Stimulated activated CD8-positive, alpha-beta memory T cell treated with anti-CD3 and anti-CD28 coated beads, Interleukin-7, amount 100 ng/mL, for 1 hour (primary cell): ENCODE measurements at places on chromosomes 4 and X.

GRCh38 chr4:100799761-100800539, 282.1 kb upstream of the EMCN start:
- DNase-seq: no peak

DNA sequence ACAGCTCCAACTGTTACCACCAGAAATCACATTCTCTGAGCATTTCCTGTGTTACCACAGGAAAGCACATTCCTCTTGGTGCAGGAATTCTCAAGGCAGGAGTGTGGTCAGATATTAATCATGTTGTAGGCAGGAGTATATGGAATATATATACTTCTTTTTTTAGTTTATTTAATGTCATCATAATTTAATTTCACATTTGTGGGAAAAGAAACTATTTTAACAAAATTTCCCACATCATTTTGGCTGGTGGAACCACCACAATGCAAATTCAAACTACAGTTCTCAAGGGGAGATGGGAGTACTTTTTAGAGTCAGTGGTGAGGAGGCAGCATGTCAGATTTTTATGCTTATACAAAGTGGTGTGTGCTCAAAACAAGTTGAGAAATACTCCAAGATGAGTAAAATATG, 139.0 kb downstream of the ATP10D start:
- DNase-seq: no peak

DNA sequence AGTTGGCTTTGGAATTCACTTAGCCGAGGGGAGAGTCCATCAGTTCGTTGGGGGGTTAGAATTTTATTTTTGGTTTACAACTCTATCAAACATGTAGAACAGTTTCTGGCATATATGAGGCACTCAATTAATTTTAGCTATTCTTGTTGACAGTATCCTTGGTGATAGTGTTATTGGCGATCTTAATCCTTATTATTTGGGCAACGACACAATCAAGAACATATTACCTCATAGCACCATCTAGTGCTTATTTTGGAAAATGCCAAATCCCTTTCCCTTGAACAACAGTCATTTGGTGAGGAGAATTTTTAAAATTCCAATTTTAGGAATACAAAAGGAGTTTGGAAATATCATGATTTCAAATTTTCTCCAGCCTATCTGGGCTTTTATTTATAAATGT, 17.9 kb upstream of the PGRMC1 start:
- DNase-seq: no peak

GRCh38 chrX:11678158-11678557, 12.4 kb upstream of the ARHGAP6 start:
- no peak for DNase-seq

DNA sequence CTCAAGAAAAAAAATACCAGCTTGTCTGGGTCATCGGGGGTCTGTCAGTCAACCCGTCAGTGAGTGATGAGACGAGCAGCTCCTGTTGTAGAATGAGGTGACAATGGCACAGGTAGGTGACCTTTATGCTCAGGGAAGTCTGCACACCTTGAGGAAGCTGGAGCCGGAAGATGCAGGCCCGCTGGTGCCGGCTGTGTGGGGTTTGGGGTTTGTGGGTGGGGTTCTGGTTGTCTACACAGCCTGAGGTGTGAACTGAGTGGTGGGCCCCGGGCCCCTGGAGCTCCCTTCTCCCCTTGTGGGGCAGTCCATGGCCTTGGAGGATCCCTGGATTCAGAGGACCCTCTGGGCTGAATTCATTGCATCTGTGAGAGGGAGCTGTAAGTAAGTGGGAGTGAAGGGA, 75.5 kb downstream of the SORCS2 start:
- no peak for DNase-seq

GRCh38 chr4:26365537-26366150, 44.8 kb downstream of the RBPJ start:
- DNase-seq: no peak

DNA sequence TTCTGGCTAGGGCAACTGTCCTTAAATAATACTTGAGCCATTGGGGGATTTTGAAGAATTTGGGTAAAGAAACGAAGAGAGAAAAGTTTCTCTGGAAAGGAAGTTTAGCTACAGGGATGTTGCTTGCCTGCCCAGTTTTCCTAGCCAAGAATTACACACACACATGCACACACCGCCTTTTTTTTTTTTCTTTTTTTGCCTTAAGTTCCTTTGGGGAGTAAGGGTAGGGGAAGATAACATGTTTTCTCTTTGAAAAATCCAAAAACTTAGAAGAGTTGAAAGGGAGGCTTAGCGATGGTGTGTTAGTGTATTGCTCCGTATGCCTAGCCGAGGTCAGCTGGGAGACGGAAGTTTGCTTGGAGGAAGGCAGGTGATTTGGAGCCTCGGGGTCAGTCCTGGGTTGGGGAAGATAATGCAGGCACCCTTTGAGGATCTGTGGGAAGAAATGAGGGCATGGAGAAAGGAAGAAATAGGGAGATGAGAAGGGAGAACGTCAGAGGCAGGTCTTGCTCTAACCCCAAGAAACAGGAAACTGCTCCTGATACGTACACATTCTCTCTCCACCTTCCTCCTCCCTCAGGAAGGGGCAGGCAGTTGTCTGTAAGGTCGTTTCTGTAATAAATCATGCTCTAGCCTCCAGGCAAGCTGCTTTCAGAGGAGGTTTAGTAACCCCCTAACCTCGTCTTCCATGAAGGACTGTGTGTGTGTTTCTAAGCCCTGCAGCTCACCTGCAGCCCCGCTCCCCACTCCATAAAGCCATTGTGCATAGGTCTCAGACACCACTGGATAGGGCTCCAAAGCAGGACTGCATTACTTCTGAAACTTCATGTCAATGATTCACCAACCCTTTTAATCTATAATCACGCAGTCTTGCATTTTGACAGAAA, 10.5 kb downstream of the KLF3 start:
- DNase-seq: no peak

DNA sequence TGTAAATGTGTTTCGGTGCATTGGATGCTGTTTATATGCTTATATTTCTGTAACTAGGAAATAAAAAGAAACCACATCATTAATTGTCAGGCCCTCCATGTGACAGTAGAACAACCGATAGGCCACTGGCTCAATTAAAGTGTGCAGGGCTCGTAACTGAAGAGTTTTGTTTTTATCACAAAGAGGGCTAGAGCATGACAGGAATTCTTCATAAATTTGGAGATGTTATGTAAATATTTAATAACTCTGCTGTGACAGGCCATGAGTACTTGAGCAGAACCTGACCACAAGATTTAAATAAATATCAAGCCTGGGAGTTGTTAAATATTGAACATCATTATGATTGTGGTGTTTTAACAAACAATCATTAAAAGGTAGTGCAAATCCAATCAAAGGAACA, 55.9 kb downstream of the MID1 start:
- no peak for DNase-seq

DNA sequence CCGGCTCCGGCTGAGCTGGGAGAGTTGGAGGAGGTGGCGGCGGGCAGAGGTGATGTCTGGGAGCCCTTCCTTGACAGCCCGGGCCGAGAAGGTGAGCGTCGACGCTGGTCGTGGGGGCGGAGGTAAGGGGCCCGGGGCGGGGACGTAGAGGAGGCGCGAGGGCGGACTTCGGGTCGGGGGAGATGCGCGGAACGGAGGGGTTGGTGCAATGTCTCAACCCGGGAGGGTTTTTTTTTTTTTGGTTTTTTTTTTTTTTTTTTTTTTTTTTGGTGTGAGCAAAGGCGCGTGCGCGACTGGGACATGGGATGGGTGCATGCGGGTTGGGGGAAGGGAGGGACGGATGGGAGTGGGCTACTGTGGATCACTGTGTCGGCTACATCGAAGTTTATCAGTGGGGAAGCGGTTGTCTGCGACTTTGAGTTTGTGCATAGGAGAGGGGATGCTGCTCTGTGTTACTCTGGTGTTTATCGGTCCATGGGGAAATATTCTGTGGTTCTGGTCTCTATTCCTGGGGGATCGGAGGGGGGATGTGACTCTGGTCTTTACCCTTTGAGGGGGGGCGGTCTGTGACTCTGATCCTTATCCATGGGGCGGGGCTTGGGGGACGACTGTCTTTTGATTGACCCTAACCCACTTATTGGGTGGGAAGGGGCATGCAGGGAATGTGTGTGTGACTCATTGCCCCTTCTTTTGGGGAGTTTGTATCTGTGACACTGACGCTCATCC, 537 bp downstream of the RBM10 start:
- no peak for DNase-seq

DNA sequence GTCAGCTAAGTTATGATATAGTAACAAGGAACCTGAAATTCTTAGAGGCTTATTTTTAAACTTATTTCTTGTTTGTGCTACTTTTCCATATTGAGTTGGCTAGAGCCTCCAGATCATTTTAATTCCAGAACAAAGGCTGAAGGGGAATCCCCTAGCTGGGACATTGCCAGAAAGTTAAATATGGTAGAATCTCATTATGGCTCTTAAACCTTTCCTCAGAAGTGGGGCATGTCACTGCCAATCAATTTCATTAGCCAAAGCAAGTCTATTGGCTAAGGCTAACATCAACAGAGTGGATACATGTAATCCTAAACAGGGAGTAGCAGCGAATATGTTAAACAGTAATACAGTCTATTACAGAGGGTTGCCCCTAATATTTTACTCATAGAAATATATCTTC, 47.0 kb downstream of the FTHL17 start:
- DNase-seq: no peak

DNA sequence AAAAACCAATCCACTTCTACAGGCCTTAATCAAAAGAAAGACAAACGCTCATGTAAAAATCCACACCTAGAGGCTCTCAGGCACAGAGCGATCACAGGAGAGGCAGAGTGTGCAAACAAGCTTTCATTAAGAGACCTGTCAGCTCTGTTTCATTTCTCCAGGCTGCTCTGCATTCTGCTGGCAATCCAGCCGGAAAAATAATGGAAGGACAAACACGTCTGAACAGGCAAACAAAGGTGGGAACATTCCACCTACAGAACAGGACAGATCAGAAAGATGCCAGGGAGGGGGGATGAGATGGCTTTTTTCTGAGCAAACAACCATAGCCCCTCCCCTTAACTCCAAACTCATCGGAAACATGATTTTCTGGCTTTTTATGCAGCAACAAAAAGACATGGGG, 9.7 kb downstream of the SOD3 start:
- no peak for DNase-seq

GRCh38 chr4:111074523-111075114, 451.7 kb upstream of the PITX2 start:
- DNase-seq: no peak

GRCh38 chr4:124417371-124417770, 295.2 kb downstream of the ANKRD50 start:
- no peak for DNase-seq

- no peak for DNase-seq
These were observed 665.1 kb downstream of the RAPGEF2 start for GRCh38 chr4:159768016-159768415.

DNA sequence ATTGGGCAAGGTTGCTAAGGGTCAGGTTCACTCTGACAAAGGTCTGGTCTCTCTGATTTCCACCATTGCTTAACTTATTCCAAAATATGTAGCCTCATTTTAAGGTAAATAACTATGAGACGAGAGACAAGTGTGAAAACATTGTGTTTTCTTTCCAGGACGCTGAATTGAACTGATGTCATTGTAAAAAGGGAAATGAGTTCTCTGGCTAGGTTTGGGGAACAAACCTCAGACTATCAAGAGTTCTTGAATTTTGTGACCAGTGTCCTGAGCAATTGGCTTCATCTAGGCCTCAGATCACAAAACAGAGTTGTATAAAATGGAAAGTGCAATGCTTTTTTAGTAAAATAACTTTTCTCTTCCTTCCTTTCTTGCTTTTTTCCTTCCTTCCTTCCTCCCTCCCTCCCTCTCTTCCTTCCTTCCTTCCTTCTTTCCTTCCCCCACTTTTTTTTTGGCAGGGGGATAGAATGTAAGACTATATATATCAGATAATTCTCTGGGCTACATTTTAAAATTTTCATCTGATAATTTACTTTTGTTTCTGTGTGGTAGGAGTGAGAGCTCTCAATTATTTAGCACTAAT, 30.8 kb upstream of the CXCL8 start:
- DNase-seq: no peak

DNA sequence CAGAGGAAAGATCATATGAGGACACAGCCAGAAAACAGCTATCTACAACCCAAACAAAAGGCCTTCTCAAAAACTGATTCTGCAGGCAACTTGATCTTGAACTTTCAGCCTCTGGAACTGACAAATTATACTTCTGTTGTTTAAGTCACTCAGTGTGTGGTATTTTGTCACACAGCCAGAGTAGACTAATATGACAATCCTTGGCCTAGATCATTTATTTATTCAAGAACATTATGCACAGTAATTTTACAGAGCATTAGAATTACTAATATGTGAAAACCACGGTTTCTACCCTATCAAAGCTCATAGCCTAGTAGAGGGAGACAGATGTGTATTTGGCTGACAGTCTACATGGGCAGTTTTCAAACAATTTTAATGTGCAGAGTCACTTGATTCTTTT, 167.8 kb upstream of the PCDH18 start:
- DNase-seq: no peak

GRCh38 chr4:107711831-107712230, 8.2 kb downstream of the PAPSS1 start:
- DNase-seq: no peak

DNA sequence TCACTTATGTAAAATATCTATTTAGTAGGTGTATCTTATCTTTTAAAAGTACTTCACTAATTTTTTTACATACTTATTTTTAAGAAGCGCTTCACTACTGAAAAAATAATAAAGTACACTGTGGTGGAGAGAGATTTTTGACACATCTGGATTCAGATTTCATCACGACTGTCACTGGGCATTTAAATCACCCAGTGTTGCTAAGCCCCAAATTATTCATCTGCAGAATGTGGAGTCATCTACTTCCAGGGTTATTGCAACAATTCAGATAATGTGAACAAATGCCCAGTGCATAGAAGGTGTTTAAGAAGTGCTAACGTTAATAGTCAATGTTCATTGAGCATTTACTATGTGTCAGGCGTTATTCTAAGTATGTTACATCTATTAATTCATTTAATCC, 41.8 kb downstream of the AASDH start:
- no peak for DNase-seq

GRCh38 chrX:42746606-42747005, 31.4 kb downstream of the PPP1R2C start:
- no peak for DNase-seq

DNA sequence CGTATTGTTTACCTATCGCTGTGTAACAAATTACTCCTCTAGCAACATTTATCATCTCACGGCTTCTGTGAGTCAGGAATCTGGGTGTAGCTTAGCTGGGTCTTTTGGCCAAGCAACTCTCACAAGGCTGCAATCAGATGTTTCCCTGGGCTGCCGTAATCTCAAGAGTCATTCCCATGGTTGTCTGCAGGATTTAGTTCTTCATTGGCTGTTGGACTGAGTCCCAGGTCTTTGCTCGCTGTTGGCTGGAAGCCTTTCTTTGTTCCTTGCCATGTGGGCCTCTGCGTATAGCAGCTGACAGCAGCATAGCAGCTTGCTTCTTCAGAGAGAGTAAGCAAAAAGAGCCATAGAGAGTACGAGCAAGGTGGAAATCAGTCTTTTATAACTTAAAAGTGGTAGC, 16.8 kb downstream of the POLR2B start:
- no peak for DNase-seq

- DNase-seq: no peak
These were observed 53.8 kb upstream of the LSM6 start for GRCh38 chr4:146121757-146122156.

GRCh38 chr4:19372390-19372789, 879.3 kb upstream of the SLIT2 start:
- no peak for DNase-seq

GRCh38 chrX:69063486-69063885, 101.8 kb downstream of the PJA1 start:
- DNase-seq: no peak

GRCh38 chr4:105712766-105713165, 4.2 kb downstream of the GSTCD start:
- no peak for DNase-seq

- DNase-seq: no peak
These were observed 1180.0 kb upstream of the TENM3 start for GRCh38 chr4:181063212-181063611.
